ENCODE measurements at places on chromosomes 1 and 21. TPM values are rescaled to one million over a fixed set of nuclear protein-coding genes. Genes with fewer than 3 reads are reported as not detected.

The OLFM3 gene
- polyA plus RNA-seq = not detected

The FAM151A gene
- not detected for polyA plus RNA-seq

The SERPINC1 gene
- 0.05 TPM for polyA plus RNA-seq

The FCER1G gene
- not detected for polyA plus RNA-seq

The CLDN19 gene
- 0.03 TPM for polyA plus RNA-seq

The TMEM240 gene
- 1.1 TPM for polyA plus RNA-seq

The ALPL gene
- polyA plus RNA-seq = 0.31 TPM

The NCF2 gene
- polyA plus RNA-seq = 4.9 TPM

The PLCH2 gene
- 0.21 TPM for polyA plus RNA-seq

DNA sequence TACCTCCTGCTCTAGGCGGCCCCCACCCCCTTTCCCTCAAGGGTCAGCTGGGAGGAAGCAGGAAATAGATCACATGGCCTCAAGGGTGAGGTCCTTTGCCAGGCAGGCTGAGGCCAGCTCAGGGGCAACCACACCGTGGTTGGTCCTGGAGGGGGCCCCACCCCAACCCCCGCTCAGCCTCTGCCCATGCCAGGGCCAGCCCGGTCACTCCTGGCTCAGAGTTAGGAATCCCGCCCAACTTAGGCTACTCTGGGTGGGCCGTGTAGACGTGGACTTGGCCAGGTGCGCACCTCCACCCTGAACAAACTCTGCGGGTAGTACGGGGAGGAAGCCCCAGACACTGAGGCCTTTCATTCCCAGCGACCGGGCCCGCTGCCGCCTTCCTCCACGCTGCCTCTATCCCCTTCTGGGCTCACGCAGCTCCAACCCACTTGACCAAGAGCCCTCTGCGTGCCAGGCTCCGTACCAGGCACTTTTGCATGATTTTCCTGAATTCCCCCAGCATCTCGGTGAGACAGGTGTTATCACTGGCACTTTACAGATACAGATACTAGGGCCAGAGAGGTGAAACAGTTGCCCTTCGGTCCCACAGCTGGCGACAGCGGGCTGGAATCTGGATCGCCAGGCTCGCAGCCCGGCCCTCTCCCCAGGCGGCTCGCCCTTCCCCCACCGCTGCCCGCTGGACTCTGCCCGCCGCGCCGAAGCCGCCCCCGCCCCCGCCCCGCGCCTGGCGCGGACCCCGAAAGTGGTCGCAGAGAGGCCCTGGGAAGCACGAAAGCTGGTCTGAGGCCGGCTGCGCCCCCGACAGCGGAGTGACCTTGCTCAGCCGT lies 769 bp downstream of the GALE start:
- peak; percentile 86 for DNase-seq

GRCh38 chr21:27196651-27197050 lies 229.8 kb upstream of the ADAMTS5 start:
- DNase-seq = no peak

DNA sequence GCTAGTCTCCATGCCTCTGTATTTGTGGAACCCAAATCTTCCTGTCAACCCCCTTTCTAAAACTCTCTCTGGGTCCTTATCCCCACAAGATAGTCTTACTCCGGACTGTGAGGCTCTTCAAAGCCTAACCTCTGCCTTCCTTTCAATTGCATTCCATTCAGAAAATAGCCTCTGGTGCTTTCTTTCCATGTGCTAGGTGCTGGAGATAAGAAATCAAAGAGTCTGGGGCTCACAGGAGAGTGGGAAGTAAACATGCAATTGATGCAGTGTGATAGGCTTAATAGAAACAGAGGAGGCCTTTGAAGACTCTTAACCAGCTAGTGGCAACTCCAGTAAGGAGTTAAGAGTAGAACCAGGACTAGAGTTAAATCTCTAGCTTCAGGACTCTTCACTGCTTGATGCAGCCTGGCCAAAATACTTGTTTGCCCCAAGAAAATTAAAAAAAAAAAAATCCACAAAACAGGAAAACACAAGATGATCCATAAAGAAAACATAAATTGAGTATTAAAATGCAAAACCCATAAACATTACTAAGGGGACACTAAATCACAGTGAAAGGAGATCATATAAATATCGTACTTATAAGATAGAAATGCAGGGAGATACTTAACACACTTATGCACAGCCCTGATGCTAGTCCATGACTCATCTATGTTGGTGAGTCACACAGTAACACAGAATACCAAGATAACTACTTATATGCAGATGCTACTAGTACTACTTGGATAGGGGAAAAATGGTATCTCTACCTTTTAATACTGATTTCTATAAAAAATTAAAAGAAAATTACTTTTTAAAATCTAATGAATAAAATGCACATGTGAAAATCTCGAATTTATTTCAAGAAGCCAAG lies 341.5 kb downstream of the KCNH1 start:
- peak; percentile 64 for DNase-seq

DNA sequence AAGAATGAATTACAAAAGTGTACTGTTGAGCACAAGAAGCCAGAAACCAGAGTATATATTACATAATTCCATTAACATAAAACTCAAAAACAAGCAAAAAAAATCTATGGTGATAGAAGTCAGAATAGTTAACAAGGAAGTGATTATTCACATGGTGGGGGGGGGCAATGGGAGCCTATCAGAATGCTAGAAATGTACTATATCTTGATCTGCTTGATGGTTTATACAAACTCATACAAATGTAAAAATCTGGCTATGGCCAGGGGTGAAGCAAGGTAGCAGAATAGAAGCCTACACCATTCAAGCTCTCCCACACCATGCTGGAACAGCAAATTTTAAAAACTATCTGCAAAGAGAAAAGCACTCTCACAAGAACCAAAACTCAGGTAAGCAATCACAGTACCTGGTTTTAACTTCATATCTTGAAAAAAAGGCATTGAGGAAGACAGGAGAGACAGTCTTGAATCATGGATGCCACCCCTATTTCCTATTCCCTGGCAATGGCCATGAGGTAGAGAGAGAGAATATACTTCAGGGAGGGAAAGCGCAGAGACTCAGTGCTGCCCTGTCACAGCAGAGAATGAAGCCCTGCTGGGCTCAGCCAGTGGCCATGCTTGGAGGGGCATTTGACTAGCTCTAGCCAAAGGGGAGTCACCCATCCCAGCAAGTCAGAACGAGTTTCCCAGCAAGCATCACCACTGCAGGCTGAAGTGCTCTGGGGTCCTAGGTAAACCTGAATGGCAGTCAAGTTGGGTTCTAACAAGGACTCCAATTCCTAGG lies 73.8 kb downstream of the CDC42BPA start:
- DNase-seq = no peak

DNA sequence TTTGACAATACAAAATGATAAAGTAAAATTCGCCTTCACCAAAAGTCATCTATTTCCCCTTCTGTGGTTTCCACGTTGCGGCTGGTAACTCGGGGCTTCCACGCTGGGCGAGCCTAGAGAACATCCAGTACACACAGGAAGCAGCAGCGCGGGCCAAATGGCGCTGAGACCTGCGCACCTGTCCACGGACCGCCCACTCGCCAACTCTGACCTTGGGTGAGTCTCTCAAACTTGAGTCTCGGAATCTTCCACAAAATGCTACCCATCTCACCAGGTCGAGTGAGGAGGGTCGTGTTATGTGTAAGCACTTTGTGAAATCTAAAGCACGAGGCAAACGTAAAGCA lies 820 bp upstream of the TTF2 start:
- peak; percentile 36 for DNase-seq

- no peak for DNase-seq
These were observed 61.2 kb upstream of the ARHGEF16 start for GRCh38 chr1:3393024-3393986.

- no peak for DNase-seq
These were observed at the start of gene IFI44 for GRCh38 chr1:78649628-78650027. IFI44 (plus strand) TSS chr1:78649831; CDS start chr1:78650196, 365 bp downstream.

DNA sequence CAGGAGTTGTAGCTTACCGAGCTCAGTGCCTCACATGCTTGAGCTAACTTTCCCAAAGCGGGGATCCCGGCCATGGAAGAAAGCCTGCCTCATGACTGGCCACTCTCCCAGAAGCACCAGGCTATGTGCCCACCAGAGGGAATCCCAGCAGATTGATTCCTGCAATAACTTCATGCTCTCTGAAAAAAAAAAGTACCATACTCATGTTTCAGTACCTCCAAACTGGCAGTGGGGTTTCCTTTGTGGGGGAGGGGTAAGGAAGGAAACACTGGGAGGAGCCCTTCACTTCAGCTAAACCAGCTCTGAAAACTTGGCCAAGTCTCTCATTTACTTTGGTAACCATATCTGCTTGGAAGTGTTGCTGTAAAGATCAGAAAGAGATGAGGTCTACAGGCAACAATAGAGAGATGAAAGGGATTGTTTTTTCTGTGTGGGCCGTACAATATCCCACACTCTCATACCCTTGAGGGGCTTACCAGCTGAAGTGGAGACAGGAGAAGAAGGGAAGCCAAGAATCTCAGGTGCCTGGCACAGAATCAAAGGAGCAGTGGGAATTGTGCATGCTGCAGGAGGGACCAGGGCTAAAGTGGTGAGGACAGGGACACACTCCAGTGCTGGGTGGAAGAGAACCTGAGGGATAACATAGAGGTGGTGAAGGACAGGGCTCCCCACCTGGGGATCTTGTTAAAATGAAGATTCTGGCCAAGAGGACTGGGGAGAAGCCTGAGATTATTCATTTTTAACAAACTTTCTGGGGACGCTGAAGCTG lies 42.4 kb upstream of the TACSTD2 start:
- no peak for DNase-seq

DNA sequence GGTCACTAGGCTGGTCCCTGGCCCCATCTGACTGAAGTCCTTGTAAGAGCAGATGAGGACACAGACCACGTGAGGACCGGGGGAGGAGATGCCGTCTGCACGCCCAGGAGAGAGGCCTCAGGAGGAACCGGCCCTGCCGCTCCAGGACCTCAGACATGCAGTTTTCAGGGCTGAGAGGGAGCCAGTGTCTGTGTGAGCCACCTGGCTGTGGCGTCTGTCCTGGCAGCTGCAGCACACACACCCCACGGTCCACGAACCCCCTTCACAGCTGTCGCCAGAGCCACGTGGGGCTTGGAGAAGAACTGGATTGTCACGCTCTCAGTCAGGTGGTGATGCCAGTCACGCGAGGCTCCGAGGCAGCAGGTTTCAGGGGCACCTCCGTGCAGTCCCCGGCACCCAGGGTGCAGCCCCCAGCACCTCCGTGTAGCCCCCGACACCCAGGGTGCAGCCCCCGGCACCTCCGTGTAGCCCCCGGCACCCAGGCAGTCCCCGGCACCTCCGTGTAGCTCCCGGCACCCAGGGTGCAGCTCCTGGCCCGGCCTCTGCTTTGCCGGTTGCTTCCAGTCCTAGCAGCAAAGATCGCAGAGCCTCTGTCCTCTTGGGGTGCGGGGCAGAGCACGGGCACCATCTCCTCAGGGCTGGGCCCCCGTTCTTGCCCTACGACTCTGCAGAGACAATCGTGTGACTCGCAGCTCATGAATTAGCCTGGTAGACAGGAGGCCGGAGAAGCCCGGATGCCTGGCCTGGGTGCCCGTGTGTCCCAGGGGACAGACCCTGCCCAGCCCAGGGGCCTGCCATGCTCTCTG lies 19.0 kb upstream of the SUMO3 start:
- DNase-seq = peak; percentile 34

DNA sequence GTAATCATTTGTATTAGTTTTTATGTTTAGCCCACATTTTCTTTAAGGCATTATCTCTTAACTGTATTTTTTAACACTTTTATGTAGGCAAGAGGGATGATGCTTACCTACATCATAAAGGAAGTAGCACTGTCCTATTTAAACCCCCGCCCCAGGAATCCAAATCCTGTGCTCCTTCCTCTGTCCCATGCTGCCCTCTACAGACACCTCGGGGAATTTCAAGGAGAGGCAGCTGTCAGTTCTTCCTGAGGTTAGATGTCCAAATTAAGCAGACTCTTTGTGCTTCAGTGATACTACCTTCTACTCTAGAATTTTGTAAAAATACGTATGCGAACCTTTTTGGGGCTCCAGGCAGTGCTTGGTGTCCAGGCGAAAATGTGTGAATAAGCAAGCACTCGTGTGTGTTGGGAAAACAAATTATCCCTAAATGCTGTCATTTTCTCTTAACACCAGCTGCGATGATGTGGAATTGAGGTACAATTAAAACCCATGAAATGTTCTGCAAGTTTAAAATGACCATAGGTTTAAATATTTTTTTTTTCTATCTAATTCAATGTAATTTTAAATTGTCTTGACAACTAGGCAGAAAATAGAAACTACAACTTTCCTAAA lies 19.2 kb downstream of the CRCT1 start:
- peak; percentile 76 for DNase-seq

GRCh38 chr1:39569034-39569433 lies 7.6 kb downstream of the PABPC4 start:
- no peak for DNase-seq

DNA sequence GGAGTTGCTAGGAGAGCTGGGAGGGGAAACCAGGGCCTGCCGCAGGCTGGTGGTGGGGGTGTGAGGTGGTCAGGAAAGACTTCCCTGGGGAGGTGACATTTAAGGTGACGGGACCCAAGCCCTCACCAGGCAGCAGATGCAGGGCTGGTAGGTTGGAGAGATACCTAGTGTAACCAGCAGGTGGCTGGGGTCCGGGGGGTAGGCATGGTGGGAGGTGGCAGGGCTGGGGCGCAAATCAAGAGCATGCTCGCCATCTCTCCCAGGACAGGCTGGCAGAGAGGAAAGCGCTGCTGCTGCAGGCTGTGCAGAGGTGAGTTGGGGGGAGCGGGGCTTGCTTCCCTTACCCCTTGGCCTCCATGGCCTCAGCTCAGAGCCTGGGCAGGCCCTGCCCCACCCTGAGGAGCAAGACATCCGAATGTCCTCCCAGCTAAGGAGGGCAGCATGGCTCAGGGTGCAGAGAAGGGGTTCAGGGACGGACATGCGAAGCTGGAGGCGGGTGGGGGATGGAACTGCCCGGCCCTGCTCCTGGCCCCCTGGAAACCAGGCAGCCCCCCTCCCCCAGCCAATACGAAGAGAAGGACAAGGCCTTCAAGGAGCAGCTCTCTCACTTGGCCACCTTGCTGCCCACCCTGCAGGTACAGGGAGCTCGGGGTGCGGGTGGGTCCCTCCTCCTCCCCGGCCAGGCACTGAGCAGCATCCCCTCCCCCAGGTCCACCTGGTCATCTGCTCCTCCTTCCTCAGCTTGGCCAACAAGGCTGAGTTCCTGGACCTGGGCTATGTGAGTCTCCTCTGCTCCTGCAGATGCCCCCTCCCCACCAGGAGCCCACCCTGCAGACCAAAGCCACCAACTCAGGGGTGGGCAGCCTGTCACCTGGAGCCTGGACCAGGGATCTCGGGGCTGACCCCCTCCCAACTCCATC lies 4.0 kb downstream of the RNF207 start:
- no peak for DNase-seq

- DNase-seq = peak; percentile 73
These were observed 112.2 kb downstream of the NR5A2 start for GRCh38 chr1:200139661-200140250.

- DNase-seq = no peak
These were observed 9.9 kb upstream of the KLHDC7A start for GRCh38 chr1:18470671-18471355.

- DNase-seq = no peak
These were observed 83.7 kb downstream of the NRDC start for GRCh38 chr1:51794868-51795267.

GRCh38 chr1:115882913-115883902 lies 42.3 kb upstream of the NHLH2 start:
- no peak for DNase-seq

GRCh38 chr1:64923294-64923718 lies 43.0 kb downstream of the JAK1 start:
- DNase-seq = no peak
